ENCODE measurements at places on chromosomes 7 and 10. TPM values are rescaled to one million over a fixed set of nuclear protein-coding genes. Genes with fewer than 3 reads are reported as not detected.

The RBP3 gene
- under 0.01 TPM for total RNA-seq

The NXPH1 gene
- not detected for total RNA-seq

The HMX3 gene
- total RNA-seq = not detected

The SPDYE9 gene
- total RNA-seq = not detected

The CTAGE8 gene
- total RNA-seq = 0.28 TPM

The VPS41 gene
- total RNA-seq = 92.5 TPM

The TMEM184A gene
- total RNA-seq = 0.09 TPM

The MMD2 gene
- total RNA-seq = not detected

The CRYGN gene
- 0.74 TPM for total RNA-seq

The SLC25A28 gene
- total RNA-seq = 23.2 TPM

The ACTL6B gene
- total RNA-seq = not detected

The BAMBI gene
- 33.4 TPM for total RNA-seq

The C10orf105 gene
- total RNA-seq = under 0.01 TPM

The POLR1F gene
- 19.6 TPM for total RNA-seq

The POM121 gene
- total RNA-seq = 3.9 TPM

The SPACDR gene
- 0.14 TPM for total RNA-seq

The LBX1 gene
- not detected for total RNA-seq

The KCNH2 gene
- total RNA-seq = 1.7 TPM

The IFIT2 gene
- 3.1 TPM for total RNA-seq

The FAM25A gene
- not detected for total RNA-seq

The FAM221A gene
- 1.7 TPM for total RNA-seq

The ZNF248 gene
- 10.5 TPM for total RNA-seq

The PLPP4 gene
- total RNA-seq = 0.46 TPM

The LAMB4 gene
- total RNA-seq = 0.28 TPM

The RNF148 gene
- 0.74 TPM for total RNA-seq

The ZC3HAV1L gene
- 3.4 TPM for total RNA-seq

The LRMDA gene
- 1.1 TPM for total RNA-seq

The SFRP5 gene
- total RNA-seq = not detected

The SPDYE11 gene
- not detected for total RNA-seq

The TCERG1L gene
- total RNA-seq = not detected

The MYPN gene
- 0.14 TPM for total RNA-seq

The ZCWPW1 gene
- total RNA-seq = 1.6 TPM

The ATOH7 gene
- not detected for total RNA-seq

The HECW1 gene
- 3.1 TPM for total RNA-seq

The PSD gene
- total RNA-seq = 6.3 TPM

The TRUB1 gene
- 26.8 TPM for total RNA-seq

The METTL27 gene
- total RNA-seq = 2.3 TPM

The GIMAP7 gene
- 0.09 TPM for total RNA-seq

The ABCB1 gene
- total RNA-seq = 1.7 TPM

The EPHA1 gene
- 0.14 TPM for total RNA-seq

The MCU gene
- total RNA-seq = 43.0 TPM

The CRPPA gene
- 1.8 TPM for total RNA-seq

Measured in smooth muscle cell of bladder (primary cell).